Right renal pelvis (tissue), 4 donors: ENCODE measurements at places on chromosomes 2 and 18. TPM values are rescaled to one million over a fixed set of nuclear protein-coding genes. Genes with fewer than 3 reads are reported as not detected.

The CAB39 gene
- polyA plus RNA-seq = 94.6 TPM

DNA sequence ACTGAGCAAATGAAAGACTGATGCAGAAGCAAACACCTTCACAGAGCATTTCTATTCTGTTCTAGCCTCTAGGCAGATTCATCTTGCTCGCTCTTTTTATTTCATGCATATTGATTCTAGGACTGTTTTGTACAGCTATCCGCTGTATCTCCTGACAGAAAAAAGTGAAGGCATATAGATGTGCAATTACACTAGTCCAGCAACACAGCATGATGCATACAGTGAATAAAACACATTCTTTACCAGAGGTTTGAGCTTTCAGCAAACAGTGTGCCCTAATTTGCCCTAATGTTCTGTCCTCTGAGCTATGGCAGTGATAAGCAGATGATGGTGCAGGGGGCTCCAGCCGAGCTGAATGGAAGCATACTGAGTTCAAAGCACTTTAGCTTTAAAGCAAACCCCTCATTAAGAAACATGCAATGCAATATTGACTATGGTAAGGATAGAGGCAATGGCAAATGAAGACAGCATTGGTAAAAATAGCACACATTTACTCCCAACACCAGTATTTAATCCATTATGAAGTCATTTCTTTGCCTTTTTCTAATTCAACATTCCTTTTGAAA lies 141.2 kb upstream of the RGPD4 start:
- no peak for DNase-seq

GRCh38 chr2:134174711-134175110 lies 79.2 kb upstream of the MGAT5 start:
- DNase-seq = no peak

DNA sequence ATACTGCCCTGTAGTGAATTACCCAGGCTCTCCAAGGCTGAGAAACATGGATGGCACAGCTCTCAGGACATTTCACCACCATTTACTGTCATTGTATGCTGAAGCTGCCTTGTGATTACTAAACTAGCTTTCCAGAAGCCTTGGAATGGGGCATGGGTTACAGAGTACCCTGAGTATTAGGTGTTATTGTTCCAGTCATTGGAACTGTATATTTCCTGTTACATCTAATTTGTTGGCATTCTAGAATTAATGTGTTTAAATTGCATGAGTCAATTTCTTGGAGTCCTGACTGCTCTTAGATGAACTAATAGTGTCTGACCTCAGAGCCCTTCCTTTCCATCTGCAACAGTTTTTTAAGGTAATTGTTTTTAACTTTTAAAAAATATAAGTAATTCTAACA lies 9.0 kb downstream of the DGUOK start:
- DNase-seq = no peak

The GREB1L gene
- 1.4 TPM for polyA plus RNA-seq

- no peak for DNase-seq
These were observed 12.1 kb downstream of the HK2 start for GRCh38 chr2:74845991-74846390.

The SPTBN1 gene
- 243 TPM for polyA plus RNA-seq

GRCh38 chr18:58484989-58485981 lies 143.6 kb downstream of the ALPK2 start:
- no peak for DNase-seq

The RUFY4 gene
- not detected for polyA plus RNA-seq

The TUBA3E gene
- polyA plus RNA-seq = 0.21 TPM

GRCh38 chr2:189082376-189082975 lies 97.1 kb downstream of the COL5A2 start:
- peak; percentile 20 for DNase-seq

DNA sequence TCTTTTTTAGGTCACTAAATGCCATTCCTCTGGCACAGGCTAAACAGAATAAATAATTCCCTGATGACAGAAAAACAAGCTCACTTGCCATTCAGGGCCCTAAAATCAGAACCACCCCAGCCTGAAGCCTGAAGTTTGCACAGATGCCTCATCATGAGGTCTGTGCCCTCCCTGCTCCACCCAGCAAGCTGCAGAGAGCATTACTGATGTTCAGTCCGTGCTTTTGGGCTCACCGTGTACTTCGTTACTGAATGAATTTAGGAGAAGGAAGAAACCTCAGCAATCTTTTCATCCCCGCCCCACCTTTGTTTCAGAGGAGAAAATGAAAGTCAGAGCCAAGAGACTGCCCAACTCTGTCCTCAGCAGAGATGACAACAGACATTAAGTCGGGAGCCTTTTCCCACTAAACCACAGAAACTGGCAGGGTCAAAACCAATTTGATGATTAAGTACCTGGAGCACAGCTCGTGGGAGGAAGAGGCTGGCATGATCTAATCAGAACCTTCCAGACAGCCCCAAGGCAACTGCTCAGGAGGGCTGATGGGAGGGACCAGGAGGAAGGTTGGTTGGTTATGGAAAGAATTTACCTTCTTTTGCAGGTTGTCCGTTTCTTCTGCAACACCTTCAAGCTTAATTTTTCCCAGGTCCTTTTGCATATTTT lies 122.7 kb downstream of the LAMA1 start:
- DNase-seq = no peak

The ARHGAP28 gene
- 79.7 TPM for polyA plus RNA-seq

The ESPNL gene
- 2.3 TPM for polyA plus RNA-seq

DNA sequence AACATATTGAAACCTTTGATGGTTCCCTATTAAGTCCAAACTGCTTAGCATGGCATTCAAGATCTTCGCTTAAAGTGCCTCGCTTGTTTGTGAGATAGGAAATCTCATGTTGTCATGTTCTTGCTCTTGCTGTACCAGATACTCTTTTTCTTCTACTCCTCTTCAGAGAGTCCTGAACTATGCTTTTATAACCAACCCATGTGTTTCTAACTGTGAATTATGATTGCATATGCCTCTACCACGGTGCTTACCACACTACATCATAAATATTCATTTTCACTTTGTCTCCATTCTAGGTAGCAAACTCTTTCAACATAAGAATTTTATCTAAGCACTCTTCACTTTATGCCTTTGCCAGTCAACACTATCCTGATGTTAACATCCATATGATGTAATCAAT lies 23.6 kb downstream of the STAT4 start:
- DNase-seq = no peak

The MEP1B gene
- polyA plus RNA-seq = 0.05 TPM

- no peak for DNase-seq
These were observed 37.5 kb downstream of the PAX8 start for GRCh38 chr2:113240915-113241911.

The PSMD1 gene
- 91.7 TPM for polyA plus RNA-seq

The LRP2 gene
- 115 TPM for polyA plus RNA-seq

GRCh38 chr2:102224824-102225739 lies 38.3 kb downstream of the IL1RL2 start:
- no peak for DNase-seq

DNA sequence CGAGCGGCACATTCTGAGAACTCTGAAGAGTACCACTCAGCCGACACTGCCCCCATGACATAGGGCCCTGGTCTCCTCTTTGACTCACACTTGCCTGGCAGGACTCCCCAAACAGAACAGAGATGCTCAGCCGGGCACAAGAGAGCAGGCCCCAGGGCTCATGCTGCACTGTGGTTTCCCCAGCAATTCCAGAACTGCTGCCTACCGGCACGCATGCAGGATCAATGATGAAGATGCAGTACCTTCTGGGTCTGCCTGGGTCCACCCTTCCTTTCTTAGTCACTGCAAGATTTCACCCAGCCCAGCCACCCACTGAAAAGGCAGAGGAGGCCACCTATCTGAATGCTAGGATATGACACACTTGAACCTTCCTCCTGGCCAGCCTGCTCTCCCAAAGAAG lies 49.4 kb downstream of the BCL11A start:
- DNase-seq = no peak

- no peak for DNase-seq
These were observed 97.9 kb upstream of the CYRIA start for GRCh38 chr2:16763493-16763899.

The TBR1 gene
- not detected for polyA plus RNA-seq

GRCh38 chr2:188051706-188052105 lies 240.0 kb upstream of the GULP1 start:
- no peak for DNase-seq
